ENCODE measurements at places on chromosomes 13 and 19.

DNA sequence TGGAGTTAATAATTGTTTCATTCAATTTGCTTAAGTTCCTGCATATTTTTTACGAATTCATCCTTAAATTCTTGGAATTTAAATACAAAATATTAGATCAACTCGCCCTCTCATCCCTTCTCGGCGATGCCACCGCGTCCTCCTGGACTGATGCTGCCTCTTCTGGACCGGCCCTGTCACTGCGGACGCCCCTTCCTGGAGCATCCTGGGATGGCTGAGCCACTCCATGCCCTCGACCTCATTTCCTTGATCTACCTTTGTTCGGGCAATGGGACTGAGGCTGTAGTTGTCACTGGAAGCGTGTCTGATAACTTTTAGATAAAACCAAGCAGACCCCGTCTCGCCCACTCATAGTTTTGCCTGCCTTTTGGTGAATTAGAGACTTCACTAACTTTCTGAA lies 283.7 kb downstream of the TEX29 start:
- DNase-seq: no peak

DNA sequence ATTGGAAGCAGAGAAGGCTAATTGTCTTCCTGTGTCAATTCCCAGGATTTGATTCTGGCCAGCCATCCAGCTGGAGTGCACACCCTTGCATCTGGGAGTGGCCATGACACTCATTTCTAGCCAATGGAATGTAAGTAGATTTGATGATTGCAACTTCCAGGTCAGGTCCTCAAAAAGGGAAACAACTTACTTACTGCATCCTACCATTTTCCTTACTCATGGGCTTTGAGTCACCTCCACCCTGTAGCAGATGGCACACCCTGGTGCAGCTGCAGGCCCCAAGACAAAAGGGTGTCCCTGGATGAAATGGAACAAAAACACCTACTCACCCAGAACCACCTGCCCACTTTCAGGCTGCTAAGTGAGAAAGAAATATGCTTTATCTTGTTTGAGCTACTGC lies 27.3 kb upstream of the MPHOSPH8 start:
- no peak for DNase-seq

DNA sequence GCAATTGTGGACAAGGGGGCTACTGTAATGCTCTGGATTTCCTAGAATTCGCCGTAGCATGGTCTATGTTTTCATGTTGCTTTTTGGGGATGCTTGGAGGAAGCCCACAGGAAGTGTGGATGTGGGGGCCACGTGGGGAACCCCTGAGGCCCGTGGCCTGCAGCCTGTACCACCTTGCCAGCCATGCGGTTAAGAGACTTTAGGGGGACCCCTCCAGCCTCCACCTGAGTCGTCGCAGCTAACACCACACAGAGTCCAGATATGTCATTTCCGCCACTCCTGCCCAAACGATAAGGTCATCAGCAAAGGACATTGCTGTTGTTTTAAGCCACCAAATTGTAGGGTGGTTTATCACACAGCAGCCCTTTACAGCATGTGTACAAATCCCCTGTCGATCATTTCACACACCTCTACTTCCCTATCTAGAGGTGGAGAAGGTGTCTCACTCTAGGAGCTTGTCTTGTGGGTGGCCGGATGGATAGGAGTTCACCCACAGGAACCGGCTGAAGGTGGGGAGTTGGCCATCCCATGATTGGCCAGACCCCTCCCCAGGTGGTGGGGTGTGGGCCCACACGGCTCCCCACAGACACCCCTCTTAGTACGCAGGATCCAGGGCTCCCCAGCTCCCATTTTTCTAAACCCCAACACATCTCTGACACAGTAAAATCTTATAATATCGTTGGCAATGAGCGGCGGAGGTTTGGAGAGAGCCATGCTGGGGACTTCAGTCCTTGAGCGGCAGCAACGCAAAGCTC lies 226.7 kb downstream of the TEX29 start:
- no peak for DNase-seq

DNA sequence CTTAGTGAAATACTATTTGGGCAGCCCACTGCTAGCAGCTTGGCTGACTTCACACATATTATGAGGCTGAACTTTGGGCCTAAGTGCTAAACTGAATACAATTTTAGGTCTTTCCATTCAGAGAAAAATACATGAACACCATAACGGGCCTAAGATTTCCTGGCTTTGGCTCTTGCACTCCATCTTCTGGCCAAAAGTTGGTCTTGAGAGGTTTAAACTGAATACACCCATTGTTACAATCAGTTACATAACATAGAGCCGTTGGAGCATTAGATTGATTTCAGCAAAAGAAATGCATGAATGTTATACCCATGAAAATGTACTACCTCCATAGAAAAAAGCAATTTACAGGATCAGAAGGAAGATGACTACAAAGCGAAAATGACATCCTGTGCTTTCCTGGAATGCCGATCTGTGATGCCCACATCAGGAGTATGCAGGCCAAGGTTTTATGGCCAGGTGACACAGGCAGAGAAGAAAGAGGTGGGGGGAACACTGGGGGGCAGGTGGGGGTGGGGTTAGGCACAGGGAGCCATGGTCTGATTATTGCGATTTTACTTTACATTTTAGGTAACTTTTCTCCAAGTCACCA lies 11.1 kb upstream of the SHISA2 start:
- DNase-seq: no peak

- no peak for DNase-seq
Measured at GRCh38 chr13:44792096-44792495, 197.2 kb downstream of the NUFIP1 start.

- DNase-seq: no peak
Measured at GRCh38 chr13:71396149-71396548, 470.9 kb downstream of the DACH1 start.

- DNase-seq: no peak
Measured at GRCh38 chr13:111906816-111907215, 160.1 kb upstream of the SOX1 start.

Measured in Right ventricle myocardium superior (tissue), 1 donor.